Esophagus squamous epithelium (tissue), 5 donors: ENCODE measurements at places on chromosomes 2 and 18. TPM values are rescaled to one million over a fixed set of nuclear protein-coding genes. Genes with fewer than 3 reads are reported as not detected.

DNA sequence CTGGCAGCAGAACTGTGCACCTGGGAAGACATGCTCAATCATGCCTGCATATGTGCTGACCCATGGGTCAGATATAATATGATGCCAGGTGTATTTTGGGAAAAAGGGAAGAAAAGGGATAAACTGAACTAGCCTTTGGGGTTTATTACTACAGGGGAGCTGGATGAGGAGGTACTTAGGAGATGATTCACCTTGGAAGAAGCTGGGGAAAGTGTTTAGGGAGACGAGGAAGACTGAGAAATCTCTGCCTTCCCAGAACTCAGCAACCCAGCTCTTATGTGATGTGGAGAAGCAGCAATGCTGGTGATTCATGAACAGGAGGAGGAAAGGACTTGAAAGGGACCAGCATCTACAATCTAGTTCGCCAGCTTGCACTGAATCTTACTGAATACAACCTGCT is 110.2 kb downstream of the BARD1 start:
- peaks cover 15% of the 10 kb centered on the region for H3K4me1 ChIP-seq
- no peaks in the 10 kb centered on the region for H3K27me3 ChIP-seq
- H3K27ac ChIP-seq, result no peak overlapping the region
- H3K36me3 ChIP-seq, result no peaks in the 10 kb centered on the region
- H3K4me3 ChIP-seq, result no peak overlapping the region

DNA sequence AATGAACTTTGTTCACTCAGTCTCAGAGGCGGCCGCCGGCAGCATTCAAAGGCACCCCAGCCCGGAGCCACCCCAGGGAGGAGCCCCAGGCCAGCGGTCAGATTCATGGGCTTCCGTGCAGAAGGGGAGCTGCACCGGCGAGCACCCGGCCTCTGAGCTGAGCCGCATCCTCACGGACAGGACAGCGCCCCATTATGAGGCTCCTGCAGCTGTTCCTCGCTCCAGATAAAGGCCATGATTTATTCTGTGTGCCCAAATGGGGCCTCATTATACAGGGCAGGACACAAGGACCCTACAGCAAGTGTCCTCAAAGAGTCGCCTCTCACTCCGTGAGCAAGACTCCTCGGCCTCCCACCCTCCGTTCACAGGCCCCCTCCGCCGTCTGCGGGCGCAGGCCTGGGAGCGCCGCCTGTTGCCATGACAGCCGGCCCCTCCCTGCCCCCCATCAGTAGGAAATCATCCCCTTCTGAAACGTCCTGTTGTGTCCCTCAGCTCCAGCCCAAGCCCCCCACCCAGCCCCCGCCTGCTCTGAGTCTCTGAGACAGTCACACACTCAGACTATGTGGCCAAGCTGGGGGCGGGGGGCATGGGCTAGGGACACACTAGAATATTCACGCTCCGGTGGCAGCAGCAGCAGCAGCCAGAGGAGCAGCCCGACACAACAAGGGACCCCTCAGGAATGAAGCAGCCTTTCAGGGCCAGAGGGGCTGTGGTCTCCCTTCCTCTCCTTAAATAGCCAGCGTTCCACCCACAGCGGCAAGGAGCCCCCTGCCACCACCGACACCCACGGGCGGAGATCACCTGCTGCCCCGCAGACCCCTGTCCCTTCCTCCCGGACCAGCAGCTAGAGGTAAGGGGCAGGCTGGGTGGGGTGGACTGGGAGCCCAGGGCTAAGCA is at the start of gene GPR17:
Gene GPR17 (plus strand): TSS at position 759 of the 897 bp plus-strand sequence. CDS start 4,583 bp downstream, outside the sequence.
- peaks cover 11% of the 10 kb centered on the region for H3K4me1 ChIP-seq
- peak within 1 kb of the TSS; percentile 62 for H3K27ac ChIP-seq
- H3K4me3 ChIP-seq, result no peak within 1 kb of the TSS
- H3K27me3 ChIP-seq, result no peaks in the 10 kb centered on the region

GRCh38 chr18:26764177-26764576 is 101.3 kb downstream of the AQP4 start:
- H3K4me3 ChIP-seq, result no peak overlapping the region
- no peaks in the 10 kb centered on the region for H3K27me3 ChIP-seq
- H3K27ac ChIP-seq, result no peak overlapping the region
- H3K36me3 ChIP-seq, result no peaks in the 10 kb centered on the region

- H3K27ac ChIP-seq, result no peak overlapping the region
- H3K4me1 ChIP-seq, result no peaks in the 10 kb centered on the region
- H3K36me3 ChIP-seq, result no peaks in the 10 kb centered on the region
- no peak overlapping the region for H3K4me3 ChIP-seq
- no peaks in the 10 kb centered on the region for H3K27me3 ChIP-seq
Observed at GRCh38 chr2:214057986-214058385, 352.9 kb upstream of the VWC2L start.

DNA sequence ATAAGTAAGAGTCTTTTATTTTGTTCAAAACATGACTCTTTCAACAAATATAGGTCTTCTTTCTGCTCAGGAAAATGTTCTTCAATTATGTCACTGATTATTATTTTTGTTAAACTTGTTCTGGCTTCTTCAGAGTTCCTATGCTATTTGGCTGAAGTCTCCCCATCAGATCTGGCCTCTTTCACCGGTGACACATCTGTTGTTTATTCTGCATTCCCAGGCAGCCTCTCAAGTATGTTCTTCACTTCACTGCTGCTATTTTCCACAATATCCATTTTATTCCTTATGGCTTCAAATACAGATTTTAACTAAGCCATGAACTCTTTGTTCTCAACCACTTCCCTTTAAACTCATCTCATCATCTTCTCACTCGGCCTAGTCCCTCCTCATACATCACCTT is 45.7 kb downstream of the HDAC4 start:
- H3K27ac ChIP-seq, result peak overlapping the region; percentile 59
- DNase-seq, result no peak
- no peaks in the 10 kb centered on the region for H3K27me3 ChIP-seq
- no peak overlapping the region for H3K4me3 ChIP-seq
- H3K4me1 ChIP-seq, result no peaks in the 10 kb centered on the region

DNA sequence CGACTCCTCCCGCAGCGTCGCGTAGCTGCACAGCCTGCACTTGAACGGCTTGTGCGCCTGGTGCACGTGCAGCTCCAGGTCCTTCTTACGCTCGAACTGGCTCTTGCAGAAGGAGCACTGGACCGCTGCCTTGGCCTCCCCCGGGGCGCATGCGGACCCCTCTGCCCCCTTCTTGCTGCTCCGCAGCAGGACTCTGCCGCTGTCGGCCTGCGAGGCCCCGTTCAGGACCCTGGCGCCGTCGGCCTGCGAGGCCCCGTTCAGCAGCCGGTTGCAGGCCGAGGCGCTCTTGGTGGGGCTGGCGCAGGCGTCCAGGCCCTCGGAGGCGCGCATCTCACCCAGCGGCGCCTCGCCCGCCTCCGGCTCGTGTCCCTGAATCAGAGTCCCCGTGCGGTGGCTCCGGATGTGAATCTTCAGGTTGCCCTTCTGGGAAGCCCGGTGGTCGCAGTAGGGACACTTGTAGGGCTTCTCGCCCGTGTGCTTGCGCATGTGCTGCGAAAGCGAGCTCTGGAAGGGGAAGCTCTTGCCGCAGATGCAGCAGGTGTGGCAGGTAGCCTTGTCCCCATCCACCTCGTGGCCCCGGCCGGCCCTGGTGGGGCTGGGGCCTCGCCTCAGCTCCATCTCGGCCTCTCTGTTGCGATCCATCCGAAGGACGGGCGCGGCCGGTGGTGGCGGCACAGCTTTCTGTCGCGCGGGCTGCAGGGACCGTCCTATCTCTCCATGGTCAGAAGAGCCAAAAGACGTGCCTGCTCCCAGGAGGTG is 52.5 kb downstream of the ZNF516 start:
- H3K4me3 ChIP-seq, result no peak overlapping the region
- H3K27me3 ChIP-seq, result no peaks in the 10 kb centered on the region
- H3K4me1 ChIP-seq, result peaks cover 22% of the 10 kb centered on the region

DNA sequence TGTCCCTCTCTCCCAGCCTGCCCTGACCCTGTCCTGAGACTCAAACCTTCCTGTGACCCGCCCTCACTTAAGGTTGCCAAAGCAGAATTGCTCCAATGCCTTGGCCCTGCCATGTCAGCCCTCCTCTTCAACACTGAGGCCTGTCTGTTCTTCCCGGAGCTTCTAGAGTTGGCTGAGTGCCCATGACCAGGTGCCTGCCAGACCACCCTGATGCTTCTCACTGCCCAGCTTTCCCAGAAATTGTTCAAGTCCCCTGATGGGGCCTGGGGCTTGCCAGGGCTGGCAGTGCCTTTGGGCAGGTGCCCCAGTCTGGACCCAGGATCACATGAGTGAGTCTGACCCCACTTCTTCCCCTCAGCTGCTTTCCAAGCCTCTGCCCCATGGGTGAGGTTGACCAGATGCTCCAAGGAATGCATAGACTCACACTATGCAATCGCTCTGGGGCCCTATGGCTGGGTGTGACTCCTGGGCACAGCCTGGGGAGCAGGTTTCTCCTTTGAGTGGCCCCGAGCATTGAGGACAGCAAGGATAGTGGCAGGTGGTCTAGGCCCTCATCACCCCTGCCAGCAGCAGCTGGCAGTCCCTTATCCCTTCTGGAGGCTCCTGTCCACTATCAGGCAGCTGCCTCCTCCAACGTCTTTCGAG is 3.1 kb upstream of the INPP5D start:
- H3K27me3 ChIP-seq, result no peaks in the 10 kb centered on the region
- peaks cover 34% of the 10 kb centered on the region for H3K4me1 ChIP-seq
- no peak for DNase-seq
- no peak overlapping the region for H3K27ac ChIP-seq
- no peaks in the 10 kb centered on the region for H3K36me3 ChIP-seq

GRCh38 chr2:166314022-166314759 is 61.6 kb downstream of the SCN9A start:
- H3K27ac ChIP-seq, result no peak overlapping the region
- DNase-seq, result no peak
- no peaks in the 10 kb centered on the region for H3K4me1 ChIP-seq
- no peaks in the 10 kb centered on the region for H3K36me3 ChIP-seq
- H3K4me3 ChIP-seq, result no peak overlapping the region

The PKDCC gene
- 8.7 TPM for total RNA-seq
